ENCODE measurements at places on chromosomes 7 and 10. TPM values are rescaled to one million over a fixed set of nuclear protein-coding genes. Genes with fewer than 3 reads are reported as not detected.

Gene BTRC
- total RNA-seq, result 12.5 TPM

Gene SPDYE18
- 1.2 TPM for total RNA-seq

Gene MBLAC1
- total RNA-seq, result 2.9 TPM

Gene RNF148
- 1.7 TPM for total RNA-seq

Gene ASB10
- total RNA-seq, result not detected

Gene XRCC2
- total RNA-seq, result 1.7 TPM

Gene HTRA1
- 116 TPM for total RNA-seq

Gene FAM237B
- not detected for total RNA-seq

Gene H2BK1
- not detected for total RNA-seq

Gene ZNF783
- 13.8 TPM for total RNA-seq

Gene ZNF467
- total RNA-seq, result 13.3 TPM

Gene NKX1-2
- 0.98 TPM for total RNA-seq

Gene PIK3CG
- total RNA-seq, result 4.4 TPM

Gene ZNF800
- 31.9 TPM for total RNA-seq

Gene PCLO
- 10.8 TPM for total RNA-seq

Gene FGFR2
- total RNA-seq, result 54.0 TPM

Gene FKBP6
- not detected for total RNA-seq

Gene TMEM236
- total RNA-seq, result not detected

Gene VSTM4
- total RNA-seq, result 14.0 TPM

Gene FAM24B
- total RNA-seq, result not detected

Gene PDK4
- total RNA-seq, result 399 TPM

Gene PIP
- 2.5 TPM for total RNA-seq

Gene CCDC136
- total RNA-seq, result 17.9 TPM

Gene CYP3A7
- not detected for total RNA-seq

Gene C1GALT1
- 29.0 TPM for total RNA-seq

Gene KCNH2
- total RNA-seq, result 6.4 TPM

Gene TSPAN12
- total RNA-seq, result 9.6 TPM

Gene ANKRD61
- total RNA-seq, result not detected

Gene KIAA1217
- total RNA-seq, result 54.3 TPM

Gene CCDC172
- not detected for total RNA-seq

Gene TMEM213
- total RNA-seq, result not detected

Gene SLC26A4
- total RNA-seq, result not detected

Gene OR2A12
- total RNA-seq, result not detected

Gene RARRES2
- total RNA-seq, result 305 TPM

Gene CNTNAP2
- total RNA-seq, result 2.2 TPM

Gene VPS50
- total RNA-seq, result 13.0 TPM

Gene SFTPA2
- 0.74 TPM for total RNA-seq

Gene CRYGN
- not detected for total RNA-seq

Gene MYL7
- total RNA-seq, result not detected

Gene CPN1
- not detected for total RNA-seq

Gene LIPK
- total RNA-seq, result not detected

Gene PAPOLB
- total RNA-seq, result not detected

Gene MBL2
- total RNA-seq, result not detected

Gene WEE2
- total RNA-seq, result not detected

Gene TAF3
- total RNA-seq, result 9.8 TPM

Gene SLC26A3
- total RNA-seq, result not detected

All from vagina (tissue), 2 donors.